T-cell (primary cell): ENCODE measurements at places on chromosomes 3 and 15.

DNA sequence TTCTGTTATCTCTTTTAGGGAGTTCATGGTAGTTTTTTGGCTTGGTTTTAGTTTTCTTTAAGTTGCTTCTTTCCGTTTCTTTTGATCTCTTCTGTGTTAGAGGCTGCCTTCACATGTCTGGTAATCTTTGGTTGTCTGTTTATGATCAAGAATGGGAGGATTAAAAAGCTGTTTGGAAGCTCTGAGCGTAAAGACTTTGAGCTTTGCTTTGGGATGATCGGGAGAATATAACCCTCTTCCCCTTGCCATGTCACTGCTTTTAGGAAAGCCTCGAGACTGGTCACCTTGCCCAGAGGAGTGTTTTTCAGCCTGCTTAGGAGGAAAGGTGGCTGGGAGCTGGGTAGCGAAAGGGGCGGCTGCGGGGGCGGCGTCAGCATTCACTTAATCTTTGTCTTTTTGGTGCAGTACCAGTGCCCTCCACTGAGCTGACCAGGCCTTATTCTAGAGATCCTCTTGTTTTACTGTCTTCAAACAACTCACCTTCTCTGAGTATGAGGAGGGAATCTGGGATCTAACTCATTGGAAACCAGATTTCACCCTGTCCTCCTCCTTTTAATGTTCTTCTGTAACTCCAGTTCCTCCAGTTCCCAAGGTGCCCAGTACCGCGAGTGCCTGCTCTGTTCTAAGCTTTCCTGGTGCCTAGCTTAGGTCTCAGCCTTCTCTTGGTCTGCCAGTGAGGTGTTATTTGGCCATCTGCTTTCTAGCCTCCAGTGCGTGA, 15.5 kb downstream of the TATDN2 start:
- DNase-seq: peak; percentile 63

DNA sequence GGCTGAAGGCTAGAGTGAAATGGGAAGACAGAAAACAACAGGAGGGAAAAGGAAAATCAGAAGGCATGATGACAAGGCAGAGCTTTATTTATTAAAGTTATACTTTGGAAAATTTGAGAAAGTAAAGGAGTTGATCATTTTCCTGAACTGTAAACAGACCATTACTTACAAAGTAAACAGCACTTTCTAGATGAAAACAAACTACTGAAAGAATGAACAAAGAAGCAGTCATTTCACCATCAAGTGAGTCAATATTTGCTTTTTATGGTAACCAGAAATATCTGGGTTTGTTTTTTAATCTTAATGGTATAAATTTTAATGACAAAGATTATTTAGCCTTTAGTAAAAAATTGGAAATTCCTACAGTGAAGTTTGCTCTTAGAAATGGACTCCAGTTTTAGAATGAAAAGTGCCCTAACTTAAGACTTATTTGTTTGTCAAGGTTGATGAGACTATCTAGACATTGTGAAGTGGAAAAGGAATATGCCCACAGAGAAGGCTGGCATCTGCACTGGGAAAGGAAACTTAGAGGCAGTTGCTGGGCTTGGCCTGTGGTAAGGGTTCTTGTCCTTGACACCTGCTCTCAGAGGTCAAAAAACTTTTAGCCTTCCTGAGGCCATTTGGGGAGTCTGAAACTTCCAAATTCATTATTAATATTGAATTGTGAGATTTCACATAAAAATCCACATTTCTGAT, 47.2 kb downstream of the SPTSSB start:
- DNase-seq: no peak

- DNase-seq: no peak
Observed at GRCh38 chr3:69439643-69440270, 53.9 kb upstream of the FRMD4B start.

- DNase-seq: no peak
Observed at GRCh38 chr3:48503401-48504050, 448 bp downstream of the SHISA5 start.

DNA sequence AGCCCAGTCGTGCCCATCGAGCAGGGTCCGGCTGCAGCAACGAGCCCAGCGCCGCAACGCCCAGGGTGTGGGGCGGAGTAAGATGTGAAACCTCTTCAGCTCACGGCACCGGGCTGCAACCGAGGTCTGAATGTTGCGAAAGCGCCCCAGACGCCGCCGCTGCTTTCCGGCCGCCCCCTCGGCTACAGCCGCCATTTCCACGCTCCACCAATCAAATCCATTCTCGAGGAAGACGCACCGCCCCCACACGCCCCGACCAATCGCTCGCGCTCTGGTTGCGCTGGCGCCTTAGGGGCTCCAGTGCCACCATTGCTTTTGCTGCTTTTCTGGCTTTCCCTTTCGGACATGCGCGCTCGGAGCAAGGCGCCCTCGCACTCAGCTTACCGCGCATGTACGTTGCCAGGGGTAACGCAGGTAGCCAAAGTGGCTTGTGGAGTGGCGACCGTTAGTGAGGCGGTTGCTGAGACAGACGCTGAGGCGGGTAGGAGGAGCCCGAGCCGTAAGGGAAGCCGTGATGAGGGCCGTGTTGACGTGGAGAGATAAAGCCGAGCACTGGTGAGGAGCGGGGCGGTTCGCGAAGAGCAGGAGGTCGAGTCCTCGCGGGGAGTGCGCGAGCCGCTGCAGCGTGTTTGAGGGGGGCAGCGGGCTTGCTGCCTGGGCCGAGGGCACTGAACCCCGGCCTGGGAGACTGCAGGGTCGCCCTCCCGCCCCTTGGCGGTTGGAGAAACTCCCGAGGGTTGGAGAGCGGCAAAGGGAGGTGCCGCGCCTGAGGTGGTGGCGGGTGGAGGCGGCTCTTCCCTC, at the start of the genes IFT122 and MBD4:
TSS of gene IFT122 (plus strand) at position 408 of the 801 bp plus-strand sequence. CDS start at position 515, 107 bp downstream.
TSS of gene MBD4 (minus strand) at position 132 of the 801 bp plus-strand sequence. CDS start at position 17, 115 bp downstream.
- DNase-seq: peak; percentile 98

DNA sequence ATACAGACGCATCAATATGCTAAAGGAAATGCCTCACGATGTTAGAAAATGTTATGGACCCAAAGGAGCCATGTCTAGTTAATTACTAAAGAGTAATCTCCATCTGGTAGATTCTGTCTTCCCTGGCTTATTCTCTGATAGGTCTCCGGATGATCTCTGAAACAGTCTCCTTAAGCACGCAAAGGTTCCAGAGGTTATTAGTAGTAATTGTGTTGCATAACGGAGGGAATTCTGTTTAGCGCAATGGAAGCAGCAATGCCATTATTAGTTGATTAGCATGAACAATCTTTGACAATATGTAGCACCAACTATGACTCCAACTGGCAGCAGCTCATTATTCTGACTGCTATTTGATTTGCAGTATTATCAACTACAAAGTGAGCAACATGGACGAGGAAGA, 952.5 kb upstream of the SEMA6D start:
- no peak for DNase-seq

DNA sequence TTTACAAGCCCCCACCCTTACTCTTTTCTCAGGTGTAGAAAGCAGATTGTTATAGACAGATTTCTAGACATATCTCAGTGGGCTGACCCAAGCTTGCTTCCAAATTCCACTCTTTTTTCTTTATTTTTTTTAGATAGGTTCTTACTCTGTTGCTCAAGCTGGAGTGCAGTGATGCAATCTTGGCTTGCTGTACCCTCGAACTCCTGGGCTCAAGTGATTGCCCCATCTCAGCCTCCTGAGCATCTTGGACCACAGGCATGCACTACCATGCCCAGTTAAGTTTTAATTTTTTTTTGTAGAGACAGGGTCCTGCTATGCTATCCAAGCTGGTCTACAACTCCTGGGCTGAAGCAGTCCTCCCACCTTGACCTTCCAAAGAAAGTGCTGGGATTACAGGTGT, 53.5 kb upstream of the ADAMTS9 start:
- no peak for DNase-seq

DNA sequence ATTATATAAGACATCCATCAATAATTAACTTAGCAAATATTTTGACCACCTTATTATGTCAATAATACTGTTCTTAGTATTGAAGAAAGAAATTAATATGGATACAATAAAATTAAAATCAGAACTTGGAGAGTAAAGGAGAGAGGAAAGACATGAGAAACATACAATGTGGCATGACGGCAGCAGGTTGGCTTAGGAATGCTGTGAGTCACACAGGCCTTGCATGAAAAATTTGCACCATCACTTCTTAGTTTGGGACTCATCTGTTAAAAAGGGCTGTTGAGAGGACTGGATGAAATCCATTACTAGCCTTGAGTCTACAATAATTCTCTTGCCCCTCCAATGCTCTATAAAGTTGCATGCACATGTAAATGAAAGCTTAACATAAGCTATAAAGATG, 880.8 kb downstream of the ROBO1 start:
- no peak for DNase-seq
